ENCODE measurements at places on chromosomes 12 and 14.

- no peak for DNase-seq
Measured at GRCh38 chr14:91300957-91301356, 56.5 kb upstream of the GPR68 start.

DNA sequence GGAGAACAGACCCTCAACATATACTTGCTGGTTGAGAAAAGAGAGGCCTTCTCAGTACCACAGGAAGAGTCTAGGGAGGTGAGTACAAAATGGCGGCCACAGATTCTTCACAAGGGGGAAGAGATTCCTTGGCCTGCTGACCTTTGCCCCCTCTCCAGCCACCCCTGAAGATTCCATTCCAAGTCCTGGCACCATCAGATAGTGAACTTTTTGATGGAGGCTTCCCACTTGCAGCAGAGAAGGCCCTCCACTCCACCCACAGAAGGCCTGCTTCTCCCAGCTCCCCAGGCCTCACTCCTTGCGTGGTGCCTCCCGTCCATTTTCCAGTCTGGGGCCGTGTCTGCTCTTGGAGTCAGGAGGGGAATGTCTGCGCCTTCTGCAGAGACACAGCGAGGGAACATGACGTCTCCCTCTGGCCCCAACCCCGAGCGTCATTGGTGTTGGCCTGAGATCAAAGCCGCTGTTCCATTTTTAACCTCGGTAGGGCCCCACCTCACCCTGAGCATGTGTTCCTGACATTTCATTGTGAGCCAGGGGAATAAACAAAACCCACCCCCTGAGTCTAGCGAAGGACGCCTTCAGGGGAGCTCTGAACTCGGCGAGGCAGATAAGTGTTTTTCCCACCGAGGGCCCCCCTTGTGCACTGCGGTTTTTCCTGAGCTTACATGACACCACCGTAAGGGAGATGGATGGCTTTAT lies 268.7 kb upstream of the TBX3 start:
- no peak for DNase-seq

DNA sequence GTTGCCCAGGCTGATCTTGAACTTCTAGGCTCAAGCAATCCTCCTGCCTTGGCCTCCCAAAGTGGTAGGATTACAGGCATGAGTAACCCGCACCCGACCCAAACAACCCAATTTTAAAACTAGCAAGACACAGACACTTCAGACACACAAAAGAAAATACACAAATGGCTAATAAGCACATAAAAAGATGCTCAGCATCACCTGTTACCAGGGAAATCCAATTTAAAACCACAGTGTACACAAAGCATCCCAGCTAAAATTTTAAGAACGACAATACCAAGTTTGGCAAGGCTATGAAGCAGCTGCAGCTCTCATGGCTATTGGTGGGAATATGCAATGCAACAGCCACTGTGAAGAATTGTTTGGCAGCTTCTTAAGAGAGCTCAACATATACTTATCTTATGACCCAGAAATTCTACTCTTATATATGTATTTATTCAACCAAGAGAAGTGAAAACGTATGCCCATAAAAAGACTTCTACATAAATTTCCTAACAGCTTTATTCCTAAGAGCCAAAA lies 42.0 kb downstream of the BDKRB1 start:
- no peak for DNase-seq

GRCh38 chr14:65496178-65496993 lies 83.9 kb downstream of the FUT8 start:
- no peak for DNase-seq

- no peak for DNase-seq
Measured at GRCh38 chr12:25719505-25719904, 166.4 kb upstream of the LMNTD1 start.

- no peak for DNase-seq
Measured at GRCh38 chr12:77578466-77579220, 252.1 kb upstream of the NAV3 start.

- DNase-seq = no peak
Measured at GRCh38 chr12:67650388-67651131, 2.0 kb downstream of the DYRK2 start.

DNA sequence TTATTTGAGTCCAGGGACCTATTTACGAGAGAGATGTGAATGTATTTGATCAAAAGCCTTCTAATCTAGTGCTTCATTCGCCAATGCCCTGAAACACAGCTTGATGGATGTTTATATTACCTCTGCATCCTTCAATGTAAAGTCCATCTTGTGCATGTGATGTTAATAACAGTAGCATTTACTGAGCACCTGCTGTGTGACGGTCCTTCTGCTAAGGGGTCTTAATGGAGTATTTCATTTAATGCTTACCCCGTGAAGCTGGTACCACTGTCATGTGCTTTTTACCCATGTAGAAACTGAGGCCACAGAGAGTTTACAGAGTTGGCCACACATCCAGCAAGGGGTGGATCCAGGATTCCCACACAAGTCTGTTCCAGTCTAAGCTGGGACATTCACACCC lies 237.3 kb downstream of the ADGRD1 start:
- DNase-seq = no peak

DNA sequence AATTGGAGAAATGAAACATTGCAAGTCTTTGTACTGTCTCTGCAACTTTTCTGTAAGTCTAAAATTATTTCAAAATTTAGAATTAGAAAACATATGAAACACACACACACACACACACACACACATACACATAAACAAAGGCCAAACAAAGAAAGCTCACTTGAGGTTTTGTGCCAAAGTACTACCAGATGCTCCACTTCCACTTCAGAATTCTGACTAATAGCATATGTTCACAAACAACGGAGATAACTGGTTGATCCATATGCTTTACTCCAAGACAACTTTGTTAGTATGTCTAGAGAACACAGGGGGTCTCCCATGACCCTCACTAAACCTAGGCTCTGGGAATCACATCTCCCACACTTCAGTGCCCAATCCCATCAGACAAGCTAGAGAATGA lies 133.8 kb upstream of the CLEC14A start:
- DNase-seq = no peak

Data from KG1 (cell line).